ENCODE measurements at places on chromosomes 16 and 17. TPM values are rescaled to one million over a fixed set of nuclear protein-coding genes. Genes with fewer than 3 reads are reported as not detected.
A peak's percentile ranks its signal among the peaks of the same experiment; 100 is the strongest.

- peak; percentile 21 for DNase-seq
These were observed 11.7 kb downstream of the ERN1 start for GRCh38 chr17:64117981-64118979.

- no peak for DNase-seq
These were observed 66.0 kb upstream of the HAS3 start for GRCh38 chr16:69039333-69039941.

DNA sequence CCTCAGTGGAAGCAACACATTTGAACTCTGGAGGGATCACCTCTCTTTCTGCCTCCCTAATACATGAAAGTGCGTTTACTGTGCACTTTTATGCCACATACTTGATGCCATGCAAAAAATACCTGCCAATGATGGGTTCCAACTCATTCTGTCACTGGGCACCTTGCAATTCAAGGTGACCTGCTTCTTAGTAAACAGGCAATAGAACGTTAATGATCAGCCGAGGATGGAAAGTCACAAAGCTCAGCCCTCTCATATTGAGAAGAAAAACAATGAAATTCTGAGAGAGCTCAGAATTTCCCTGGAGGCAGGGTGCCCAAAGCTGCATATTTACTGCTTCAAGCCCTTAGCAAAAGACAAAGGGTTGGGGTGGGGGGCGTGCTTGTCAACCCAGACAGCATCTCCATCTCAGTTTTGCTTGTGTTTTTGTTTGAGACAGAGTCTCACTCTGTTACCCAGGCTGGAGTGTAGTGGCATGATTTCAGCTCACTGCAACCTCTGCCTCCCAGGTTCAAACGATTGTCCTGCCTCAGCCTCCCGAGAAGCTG lies 23.2 kb downstream of the LITAF start:
- DNase-seq, result no peak

GRCh38 chr16:84088695-84089395 lies 27.9 kb downstream of the MBTPS1 start:
- DNase-seq, result no peak

GRCh38 chr16:46899443-46900143 lies 15.4 kb downstream of the GPT2 start:
- no peak for DNase-seq

DNA sequence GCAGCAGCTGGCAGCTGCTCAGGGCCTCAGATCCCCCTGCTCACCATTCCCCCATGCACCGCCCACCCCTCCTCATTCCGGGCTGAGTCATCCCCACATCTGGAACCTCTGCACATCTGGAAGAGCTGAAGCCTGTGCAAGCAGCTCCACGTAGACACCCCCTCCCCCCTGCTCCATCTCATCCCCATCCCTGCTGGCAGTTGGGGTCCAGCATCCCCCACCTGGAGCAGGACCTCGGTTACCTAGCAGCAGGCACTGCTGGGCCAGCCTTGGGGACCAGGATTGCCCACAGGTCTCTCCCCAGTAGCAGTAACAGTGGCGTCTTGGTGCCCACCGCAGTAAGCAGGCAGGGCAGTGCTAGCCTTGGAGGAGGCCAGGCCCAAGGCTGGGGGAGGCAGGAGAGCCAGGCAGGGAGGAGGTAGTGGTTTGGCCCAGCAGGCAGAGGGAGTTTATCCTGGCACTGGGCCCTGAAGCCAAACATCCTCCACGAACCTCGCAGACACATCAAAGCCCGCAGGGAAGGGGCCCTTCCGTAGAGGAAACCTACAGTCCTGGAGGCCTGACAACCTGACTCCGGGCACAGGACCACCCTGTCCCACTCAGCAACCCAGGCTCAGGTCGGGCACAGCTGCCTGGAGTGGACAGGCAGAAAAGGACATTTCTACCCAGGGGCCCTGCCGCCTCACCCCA lies 7.7 kb upstream of the TMEM92 start:
- peak; percentile 40 for DNase-seq

- DNase-seq, result no peak
These were observed 180.5 kb upstream of the ZNF469 start for GRCh38 chr16:88202207-88202745.

GRCh38 chr17:68441070-68441770 lies 16.1 kb downstream of the WIPI1 start:
- DNase-seq, result no peak

DNA sequence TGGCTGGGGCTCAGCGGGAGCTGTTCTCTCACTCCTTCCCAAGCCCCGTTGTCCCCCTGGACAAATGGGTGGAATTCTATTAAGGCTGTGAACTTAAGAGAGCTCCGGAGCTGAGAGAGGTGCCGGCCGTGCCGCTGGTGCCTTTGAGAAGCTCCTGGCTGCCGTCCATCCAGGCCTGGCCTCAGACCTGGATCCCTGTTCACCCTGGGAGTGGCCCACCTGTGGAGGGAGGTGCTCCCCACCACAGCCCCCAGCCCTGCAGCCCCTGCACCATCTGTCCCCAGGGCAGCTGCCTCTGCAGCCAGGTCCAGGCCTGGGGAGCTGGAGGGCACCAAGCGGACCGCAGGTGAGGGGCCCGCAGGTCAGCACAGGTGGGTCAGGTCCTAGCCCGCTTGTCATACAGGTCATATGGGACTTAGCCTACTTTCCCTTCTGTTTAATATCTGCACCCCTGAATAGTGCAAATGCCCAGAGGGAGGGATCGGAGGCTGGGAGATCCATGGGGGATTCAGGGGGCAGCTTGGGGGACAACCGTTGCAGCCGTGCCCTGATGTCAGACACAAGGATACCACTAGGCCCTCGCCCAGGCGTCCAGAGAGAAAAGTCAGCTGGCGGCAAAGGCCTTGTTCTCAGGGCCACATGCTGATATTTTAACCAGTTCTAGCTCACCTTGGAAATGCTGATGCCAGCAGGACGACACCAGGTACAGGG lies 15.2 kb upstream of the METRNL start:
- DNase-seq, result peak; percentile 30

- no peak for DNase-seq
These were observed 7.2 kb downstream of the SPNS3 start for GRCh38 chr17:4440690-4441686.

- DNase-seq, result no peak
These were observed 17.6 kb downstream of the DRC3 start for GRCh38 chr17:17990282-17990681.

Gene TBC1D3H
- not detected for total RNA-seq

Gene MSI2
- total RNA-seq, result 98.5 TPM

Gene OR4D1
- 0.15 TPM for total RNA-seq

Gene KCNH4
- total RNA-seq, result not detected

Measured in H9 (cell line).